Anterior cingulate cortex (tissue), 58 donors: ENCODE measurements at places on chromosomes 7 and 10.
A peak's percentile ranks its signal among the peaks of the same experiment; 100 is the strongest.

GRCh38 chr7:49850921-49851613 is 77.6 kb downstream of the VWC2 start:
- no peak for DNase-seq

DNA sequence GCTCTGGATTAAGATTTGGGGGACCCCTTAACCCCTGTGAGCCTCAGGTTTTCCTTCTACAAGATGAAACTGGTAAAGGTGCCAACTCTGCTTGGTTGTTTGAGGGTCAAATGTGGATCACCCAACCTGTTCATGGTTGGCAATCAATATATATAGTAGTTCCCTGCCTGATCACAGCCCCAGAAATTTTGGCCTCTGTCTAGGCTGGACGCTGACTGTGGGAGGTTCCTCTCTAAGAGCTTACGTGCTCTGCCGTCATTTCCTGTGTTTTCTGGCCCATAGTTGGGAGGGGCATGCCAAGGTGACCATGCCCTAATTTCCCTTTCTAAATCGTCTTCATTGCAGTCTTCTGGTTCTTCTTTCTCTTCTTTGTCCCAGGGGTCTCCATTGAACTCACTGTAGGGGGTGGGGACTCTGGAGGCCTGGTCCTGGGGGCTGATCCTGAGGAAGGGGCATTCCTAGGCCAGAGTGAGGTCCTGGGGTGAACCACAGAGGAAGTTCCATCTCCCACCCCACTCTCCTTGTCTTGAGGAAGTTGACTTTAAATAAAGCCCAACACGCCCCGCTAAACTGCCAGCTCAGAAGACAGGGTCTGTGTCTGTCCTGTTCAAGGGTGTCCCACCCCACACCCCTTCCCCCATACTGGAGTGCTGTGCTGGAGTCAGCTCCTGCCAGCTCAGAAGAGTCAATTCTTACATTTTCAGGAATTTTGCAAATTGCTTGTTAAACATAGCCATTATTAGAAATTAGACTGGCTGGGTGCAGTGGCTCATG is 98.9 kb upstream of the SDK1 start:
- DNase-seq, result no peak

- no peak for DNase-seq
These were observed 148.0 kb downstream of the C10orf105 start for GRCh38 chr10:71571460-71572175.

DNA sequence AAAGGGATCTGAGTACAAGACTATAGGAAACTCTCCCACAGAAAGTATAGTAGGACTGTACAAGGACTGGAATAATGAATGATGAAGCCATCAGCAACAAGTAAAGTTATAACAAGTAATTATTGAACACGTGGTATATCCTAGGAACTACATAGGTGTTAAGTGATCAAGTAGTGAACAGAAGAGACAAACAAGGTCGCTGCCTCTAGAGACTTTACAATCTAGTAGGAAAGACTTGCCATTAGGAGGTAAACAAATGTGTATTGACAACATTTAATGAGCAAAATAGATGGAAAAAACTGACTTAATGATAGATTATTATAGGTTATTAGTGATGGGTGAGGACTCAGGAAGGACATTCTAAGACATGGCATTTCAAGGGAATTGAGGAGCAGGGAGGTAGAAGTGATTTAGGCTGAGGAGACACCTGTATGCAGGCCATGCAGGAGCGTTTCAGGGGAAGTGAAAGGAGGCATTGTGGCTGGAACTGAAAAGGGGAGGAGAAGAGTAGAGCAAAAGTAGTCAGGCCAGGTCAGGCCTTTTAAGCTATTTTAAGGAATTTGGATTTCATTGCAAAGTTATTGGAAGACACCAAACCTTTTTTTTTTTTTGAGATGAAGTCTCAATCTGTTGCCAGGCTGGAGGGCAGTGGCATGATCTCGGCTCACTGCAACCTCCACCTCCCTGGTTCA is 8.5 kb upstream of the GLCCI1 start:
- DNase-seq, result no peak

DNA sequence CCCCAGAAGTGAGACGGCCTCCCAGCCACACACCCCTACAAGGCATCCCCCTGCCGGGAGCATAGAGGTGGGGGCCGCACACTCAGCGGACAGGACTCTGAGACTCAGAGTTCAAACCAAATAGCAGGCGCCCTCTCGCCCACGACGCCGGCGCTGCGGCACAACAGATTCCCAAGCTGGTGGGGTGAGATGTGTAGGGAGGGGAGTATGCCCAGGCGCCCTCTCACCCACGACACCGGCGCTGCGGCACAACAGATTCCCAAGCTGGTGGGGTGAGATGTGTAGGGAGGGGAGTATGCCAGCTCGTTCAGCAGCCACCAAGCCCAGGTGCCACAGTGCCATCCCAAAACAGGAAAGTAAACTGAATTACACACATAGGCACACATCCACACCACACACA is 64.7 kb downstream of the TCERG1L start:
- no peak for DNase-seq

GRCh38 chr10:25815999-25816768 is 117.8 kb upstream of the MYO3A start:
- no peak for DNase-seq

GRCh38 chr10:20931156-20931795 is 34.2 kb upstream of the NEBL start:
- DNase-seq, result no peak

DNA sequence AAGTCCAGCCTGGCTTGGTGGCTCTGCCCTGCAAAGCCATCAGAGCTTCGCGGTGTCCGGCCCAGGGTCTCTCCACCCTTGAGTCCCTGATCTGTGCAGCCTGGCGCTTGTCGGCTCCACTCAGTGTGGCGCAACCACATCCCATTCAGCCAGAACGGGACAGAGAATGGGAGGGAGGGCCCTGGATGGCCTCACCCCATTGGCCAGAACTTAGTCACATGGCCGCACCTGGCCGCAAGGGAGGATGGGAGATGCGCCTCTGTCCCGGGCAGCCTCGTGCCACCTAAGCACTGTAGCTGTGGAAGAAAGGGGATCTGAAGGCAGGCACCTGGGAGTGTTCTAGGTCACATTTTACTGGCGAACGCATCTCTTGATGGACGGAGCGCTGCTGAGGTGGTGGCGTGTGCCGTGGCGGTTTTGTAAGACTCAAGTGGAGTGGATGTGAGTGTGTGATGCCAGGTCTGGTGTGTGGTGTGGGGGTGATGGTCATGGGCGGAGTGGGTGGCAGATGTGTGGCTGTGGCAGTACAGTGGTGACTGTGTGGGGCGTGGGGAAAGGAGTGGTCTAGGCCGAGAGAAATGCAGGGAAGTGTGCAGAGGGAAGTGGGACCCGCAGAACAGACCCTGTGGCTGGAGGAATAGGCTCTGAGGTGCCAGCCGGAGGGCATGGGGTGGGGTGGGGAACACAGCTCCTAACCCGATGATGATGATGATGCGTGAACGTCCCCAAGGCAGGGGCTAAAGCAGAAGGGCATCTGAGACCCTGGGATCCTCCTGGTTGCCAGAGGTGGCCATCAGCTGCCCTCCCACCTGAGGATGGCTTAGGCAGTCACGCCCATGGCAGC is 19.0 kb downstream of the CLEC2L start:
- DNase-seq, result no peak

DNA sequence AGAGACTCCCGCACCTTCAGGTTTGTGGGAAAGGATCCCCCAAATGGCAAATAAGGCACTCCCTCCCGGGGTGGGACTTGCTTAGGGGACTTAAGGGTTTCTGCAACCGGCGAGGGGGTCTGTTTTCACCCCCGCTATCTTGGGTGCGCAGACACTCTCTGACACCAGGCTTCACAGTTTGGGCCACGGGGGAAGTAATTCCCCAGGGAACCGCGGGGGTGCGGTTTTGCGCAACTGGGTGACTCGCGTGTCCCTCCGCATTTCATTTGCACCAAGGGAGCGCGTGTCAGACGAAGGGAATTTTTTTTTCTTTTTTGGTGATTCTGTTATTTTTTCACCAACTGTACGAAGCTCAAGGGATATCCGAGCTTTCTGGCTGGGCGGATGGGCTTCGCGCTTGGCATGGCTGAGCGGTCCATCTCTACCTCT is 1.7 kb downstream of the GRM8 start:
- no peak for DNase-seq

- DNase-seq, result no peak
These were observed 360.0 kb upstream of the AOAH start for GRCh38 chr7:37084303-37084702.

- no peak for DNase-seq
These were observed 18.0 kb downstream of the GRID1 start for GRCh38 chr10:86348321-86349210.

GRCh38 chr10:26977635-26978034 is 116.9 kb upstream of the ABI1 start:
- DNase-seq, result no peak

DNA sequence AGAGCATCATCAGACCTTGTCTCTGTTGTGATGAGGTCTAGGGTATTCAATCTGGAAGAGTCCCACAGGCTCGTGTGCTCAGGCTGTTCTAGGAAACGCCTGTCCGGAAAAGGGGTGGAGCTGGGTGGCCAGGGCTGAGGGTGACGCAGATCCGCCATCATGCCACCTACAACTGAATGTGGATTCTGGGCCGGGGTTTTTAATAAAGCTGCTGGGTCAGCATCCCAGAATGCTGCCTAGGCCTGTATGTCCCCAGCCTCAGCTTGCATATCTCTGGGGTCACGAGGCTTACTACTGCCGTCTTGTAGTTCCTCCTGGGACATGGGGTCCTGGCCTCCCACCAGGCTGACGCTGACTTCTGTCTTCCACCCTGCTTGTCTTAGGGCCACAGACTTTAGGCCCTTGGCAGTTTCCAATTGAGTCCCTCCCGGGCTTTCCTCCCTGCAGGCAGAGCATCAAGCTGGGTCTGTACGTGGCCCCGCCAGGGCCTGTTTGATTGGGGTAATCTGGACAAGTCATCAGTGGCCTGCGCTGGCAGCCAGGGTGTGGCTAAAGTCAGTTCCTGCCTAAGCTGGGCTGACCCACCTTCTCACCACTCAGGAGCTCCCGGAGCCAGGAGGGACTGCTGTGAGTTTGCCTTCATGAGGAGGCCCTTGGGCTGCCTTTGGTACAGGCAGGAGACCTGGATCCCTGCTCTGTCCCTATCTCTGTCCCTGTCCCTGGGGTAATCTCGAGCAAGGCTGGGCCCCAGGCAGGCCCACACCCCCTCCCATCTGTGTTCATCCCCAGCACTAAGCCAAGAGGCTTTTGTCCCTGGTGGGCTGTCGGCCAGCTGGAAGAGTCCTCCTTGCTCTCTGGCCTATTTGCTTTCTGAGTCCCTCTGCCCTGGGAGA is 79.9 kb downstream of the ZMIZ1 start:
- peak; percentile 37 for DNase-seq

- no peak for DNase-seq
These were observed 203.9 kb upstream of the PCLO start for GRCh38 chr7:83366629-83367028.

DNA sequence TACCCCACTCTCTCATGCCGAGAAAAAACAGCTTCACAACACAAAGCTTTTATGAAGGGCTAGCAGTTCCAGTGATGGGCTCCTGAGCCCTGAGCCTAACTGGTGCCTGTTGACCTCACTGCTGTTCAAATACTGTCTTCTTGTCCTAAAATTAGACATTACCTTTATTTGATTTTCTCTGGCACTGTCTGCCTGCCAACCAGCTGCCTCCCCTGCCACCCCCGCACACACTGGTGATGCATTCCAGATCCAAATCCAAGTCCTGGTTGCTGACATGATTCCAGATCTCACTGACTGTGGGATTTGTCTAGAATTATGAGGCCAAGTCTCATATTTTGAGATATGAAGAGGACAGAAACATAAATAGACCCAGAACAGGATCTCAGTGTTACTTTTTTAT is 816.2 kb downstream of the NRG3 start:
- peak; percentile 4 for DNase-seq

DNA sequence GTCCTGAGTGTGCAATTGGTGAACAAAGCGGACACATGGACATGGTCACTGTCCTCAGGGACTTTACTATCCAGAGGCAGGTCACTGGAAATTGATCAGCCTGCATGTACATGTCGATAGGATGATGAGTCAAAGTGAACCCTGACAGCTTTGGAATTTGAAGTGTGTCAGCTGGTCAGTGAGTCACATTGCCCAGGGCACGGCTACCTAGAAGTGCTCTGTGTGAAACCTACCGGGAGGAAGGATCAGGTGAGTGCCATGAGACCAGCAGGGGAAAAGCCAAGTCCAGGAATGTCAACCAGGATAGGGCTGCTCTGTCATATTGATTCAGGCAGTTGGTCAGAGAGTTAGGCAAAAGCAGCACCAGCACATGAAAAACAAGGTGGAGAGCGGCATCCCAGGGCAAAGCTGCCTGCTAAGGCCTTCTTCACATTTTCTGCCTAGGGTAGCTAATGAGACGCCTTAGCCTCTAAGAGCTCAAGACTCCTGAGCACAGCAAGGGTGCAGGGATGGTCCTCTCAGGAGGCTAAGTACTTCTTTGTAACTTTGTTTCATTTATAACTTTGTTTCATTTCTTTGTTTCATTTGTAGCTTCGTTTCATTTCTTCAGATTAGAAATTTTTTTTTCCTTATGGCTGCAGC is 19.4 kb upstream of the PDCD4 start:
- no peak for DNase-seq

DNA sequence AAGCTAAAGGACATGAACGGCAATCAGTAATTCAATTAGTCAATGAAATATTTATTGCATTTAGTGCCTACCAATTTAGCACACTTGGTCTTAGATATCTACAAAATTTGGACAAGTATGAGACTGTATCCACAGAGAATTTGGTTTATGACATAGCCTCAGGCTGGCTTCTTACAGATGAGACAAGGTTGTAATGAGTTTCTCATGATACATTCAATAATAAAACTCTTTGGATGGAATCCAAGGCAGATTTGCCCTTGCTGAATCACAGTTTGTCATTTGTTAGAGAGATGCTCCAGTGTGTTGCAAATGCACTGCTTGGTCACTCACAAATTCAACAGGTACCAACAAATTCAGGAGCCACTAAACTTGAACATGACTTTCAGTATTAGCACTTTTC is 162.5 kb downstream of the GPR37 start:
- DNase-seq, result no peak

DNA sequence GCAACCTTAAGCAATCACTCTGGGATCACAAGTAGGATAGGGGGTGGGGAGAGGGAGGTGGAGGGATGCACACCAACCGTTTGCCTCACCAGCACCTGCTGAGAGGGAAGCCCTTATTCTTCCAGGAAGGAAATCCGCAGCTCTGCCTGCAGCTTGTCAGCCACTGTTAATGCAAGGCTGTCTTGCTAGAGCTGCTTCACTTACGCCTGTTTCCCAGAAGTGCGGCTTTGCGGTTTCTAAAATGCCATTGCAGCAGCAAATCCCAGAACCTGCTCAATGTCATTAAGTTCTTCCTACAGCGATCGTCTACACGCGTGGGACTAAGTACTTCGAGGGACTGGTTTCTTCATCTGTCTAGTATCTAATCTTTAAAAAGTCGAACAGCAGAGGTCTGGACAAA is 191.1 kb downstream of the ZMYND11 start:
- no peak for DNase-seq

DNA sequence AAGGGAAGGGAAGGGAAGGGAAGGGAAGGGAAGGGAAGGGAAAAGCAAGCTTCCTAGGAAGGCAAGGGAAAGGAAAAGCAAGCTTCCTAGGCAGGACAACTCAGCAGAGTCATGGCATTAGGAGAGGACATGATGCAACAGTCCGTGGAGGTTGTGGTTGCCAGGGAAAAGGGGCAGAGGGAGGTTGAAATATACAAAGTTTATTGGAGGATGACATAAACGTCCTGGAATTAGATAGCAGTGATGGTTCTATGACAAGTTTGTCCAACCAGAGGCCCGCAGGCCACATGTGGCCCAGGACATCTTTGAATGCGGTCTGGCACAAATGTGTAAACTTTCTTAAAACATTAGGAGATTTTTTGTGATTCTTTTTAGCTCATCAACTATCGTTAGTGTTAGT is 59.8 kb upstream of the OPN4 start:
- DNase-seq, result no peak
